ENCODE measurements at places on chromosomes 16 and 17.

DNA sequence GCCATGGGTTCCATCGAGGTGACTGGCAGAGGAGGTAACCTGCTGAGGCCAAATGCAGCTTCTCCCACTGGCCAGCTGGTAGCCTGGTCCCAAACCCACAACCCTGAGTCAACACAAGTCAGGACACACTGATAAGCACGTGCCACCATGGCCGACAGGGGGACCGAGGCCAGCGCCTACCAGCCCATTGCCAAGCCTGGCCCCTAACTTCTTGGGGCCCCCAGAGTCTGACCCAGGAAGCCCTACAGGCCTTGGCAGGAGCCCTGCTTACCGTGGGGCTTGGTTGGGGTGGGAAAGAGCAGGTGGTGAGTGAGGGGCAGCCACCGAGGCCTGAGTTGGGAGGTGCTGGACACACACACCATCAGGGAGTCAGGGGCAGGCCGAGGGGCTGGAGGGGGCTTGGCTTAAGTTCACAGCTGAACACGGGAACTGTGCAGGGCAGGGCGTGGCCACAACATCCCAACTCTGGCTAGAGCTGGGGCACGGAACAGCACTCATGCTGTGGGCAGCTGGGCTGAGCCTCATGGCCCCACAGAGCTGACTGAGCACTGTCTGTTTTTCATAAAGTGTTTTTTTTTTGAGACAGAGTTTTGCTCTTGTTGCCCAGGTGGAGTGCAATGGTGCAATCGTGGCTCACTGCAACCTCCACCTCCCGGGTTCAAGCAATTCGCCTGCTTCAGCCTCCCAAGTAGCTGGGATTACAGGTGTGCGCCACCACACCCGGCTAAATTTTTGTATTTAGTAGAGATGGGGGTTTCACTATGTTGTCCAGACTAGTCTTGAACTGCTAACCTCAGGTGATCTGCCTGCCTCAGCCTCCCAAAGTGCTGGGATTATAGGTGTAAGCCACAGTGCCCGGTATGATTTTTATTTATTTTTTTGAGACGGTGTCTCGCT lies 5.5 kb downstream of the MRPL28 start:
- DNase-seq, result no peak

GRCh38 chr17:17781591-17782496 lies 54.9 kb downstream of the SREBF1 start:
- DNase-seq, result peak; percentile 46

DNA sequence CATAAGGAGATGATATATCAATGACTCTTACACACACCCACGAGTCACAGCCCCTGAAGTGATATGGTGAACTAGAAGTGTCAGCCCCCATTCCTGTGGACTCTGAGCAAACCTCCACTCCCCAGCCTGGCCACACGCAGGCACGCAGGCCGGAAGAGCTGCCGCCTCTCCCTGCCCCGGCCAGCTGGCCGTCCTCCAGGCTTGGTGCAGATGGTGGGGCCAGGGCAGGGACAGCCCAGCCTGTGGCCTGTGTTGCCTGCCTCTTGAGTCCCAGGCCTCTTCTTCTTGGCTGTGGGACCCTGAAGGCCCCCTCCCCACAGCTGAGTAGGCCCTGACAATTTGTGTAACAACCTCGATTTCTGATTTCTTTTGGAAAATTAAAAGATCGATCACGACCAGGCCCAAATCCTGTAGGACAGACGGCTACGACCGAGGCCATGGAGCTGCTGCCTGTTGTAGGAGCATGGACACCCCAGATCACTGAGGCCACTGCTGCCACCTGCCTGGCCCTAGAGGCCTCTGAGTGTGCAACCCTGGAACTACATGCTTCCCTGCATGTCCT lies 10.0 kb upstream of the MPRIP start:
- DNase-seq, result no peak

GRCh38 chr16:62741692-62742091 lies 705.5 kb upstream of the CDH8 start:
- DNase-seq, result no peak
